ENCODE measurements at places on chromosomes 5 and 9. TPM values are rescaled to one million over a fixed set of nuclear protein-coding genes. Genes with fewer than 3 reads are reported as not detected.

KCNV2 gene
- polyA plus RNA-seq: not detected

SLC23A1 gene
- not detected for polyA plus RNA-seq

IFNA13 gene
- not detected for polyA plus RNA-seq

ARHGEF37 gene
- 0.42 TPM for polyA plus RNA-seq

PLGRKT gene
- 10.8 TPM for polyA plus RNA-seq

AK6 gene
- polyA plus RNA-seq: 34.4 TPM

UGT3A2 gene
- not detected for polyA plus RNA-seq

PRSS3 gene
- polyA plus RNA-seq: 7.7 TPM

GOLPH3 gene
- 41.3 TPM for polyA plus RNA-seq

KCTD16 gene
- 0.43 TPM for polyA plus RNA-seq

OR1J4 gene
- polyA plus RNA-seq: not detected

DNA sequence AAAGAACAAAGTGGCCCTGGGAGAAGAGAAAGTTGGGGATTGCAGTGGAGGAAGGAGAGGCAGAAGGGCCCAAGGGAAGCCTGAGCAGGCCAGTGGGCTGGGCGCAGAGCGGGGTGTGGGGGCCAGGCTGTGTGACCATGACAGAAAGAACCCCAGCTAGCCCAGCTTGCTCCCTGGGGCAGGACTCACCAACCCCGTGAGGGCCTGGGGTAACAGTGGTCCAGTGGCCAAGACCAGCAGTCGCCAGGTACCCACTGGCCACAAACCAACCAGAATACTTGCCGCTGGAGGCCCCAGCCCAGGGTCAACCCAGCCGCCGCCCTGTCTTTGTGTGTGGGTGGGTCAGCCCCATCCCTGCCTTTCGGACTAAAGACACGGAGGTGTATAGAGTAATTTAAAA is 146.5 kb downstream of the CACNA1B start:
- H3K4me1 ChIP-seq: no peaks in the 10 kb centered on the region
- no peaks in the 10 kb centered on the region for H3K36me3 ChIP-seq
- no peak overlapping the region for H3K4me3 ChIP-seq
- no peak for DNase-seq

DNA sequence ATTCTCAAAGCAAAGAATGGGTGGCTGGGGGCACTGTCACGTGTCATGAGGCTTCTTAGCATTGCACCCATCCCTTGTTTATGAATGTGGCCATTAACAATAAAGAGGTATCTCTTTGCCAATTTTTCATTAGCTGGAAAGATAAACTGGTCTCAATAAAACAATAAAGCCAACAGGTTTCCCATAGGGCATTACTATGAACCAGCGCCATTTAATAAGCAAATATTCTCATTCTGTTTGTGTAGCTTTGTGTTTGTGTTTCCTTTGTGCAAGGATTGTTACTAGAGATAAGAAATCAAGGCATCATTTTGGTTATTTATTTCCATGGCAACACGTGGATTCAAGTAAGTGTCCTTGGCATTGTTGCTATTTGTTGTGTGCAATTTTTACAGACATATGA is 37.6 kb upstream of the CAST start:
- H3K4me3 ChIP-seq: no peak overlapping the region
- H3K27me3 ChIP-seq: no peaks in the 10 kb centered on the region
- H3K4me1 ChIP-seq: peaks cover 17% of the 10 kb centered on the region

DNA sequence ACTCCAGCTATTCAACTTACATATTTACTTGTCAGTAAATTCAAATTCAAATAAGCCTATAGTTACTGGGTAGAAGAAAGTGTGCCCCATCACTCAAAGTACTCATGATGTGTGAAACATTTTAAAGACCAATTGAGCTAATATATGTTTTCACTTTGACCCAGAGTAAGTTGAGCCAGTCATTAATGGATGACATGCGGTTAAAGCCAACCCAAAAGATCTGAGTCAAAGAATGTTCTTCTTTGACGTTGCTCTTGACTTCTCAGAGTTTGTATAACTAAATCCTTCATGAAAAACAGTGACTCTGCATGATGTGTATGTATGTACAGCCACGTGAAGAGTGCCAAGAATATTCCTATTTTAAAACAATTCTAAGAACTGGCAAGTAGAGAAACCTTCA is 237.4 kb downstream of the NR2F1-AS1 start:
- no peaks in the 10 kb centered on the region for H3K4me1 ChIP-seq
- DNase-seq: peak; percentile 84
- no peak overlapping the region for H3K27ac ChIP-seq
- no peaks in the 10 kb centered on the region for H3K27me3 ChIP-seq
- H3K4me3 ChIP-seq: no peak overlapping the region

DNA sequence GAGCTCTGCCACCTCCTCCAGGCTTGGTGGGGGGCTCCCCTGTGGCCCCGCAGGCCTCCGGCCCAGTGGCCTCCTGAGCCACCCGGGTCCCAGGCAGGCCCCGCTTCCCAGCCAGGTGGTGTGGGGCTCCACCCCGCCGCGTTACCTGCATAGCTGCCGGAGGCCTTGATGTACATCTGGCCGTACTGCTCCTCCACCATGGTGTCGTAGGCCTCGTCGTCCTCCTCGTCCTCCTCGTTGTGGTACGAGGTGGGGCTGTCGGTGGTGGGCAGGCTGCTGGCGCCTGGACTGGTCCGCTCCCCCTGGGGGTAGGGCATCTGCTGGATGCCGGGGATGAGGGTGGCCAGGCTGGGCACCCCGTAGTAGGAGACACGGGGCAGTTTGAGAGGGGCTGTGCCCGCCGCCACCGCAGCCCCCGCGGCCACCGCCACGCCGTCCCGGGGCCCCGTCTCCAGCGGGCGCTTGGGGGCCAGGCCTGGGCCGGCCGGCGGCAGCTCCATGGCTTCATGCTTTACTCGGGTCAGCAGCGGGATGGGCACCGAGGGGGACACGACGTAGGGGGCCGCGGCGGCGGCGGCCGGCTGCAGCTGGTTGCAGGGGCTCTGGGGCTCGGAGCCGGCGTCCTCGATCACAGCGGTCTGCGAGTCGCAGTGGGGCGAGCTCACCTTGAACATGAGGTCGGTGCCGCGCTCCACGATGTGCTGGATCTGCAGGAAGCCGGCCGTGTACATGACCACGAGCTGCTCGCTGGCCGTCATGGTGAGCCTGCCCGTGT is 45.4 kb downstream of the NACC2 start:
- H3K27ac ChIP-seq: no peak overlapping the region
- peaks cover 26% of the 10 kb centered on the region for H3K4me1 ChIP-seq
- DNase-seq: no peak
- H3K36me3 ChIP-seq: peaks cover 23% of the 10 kb centered on the region
- no peak overlapping the region for H3K4me3 ChIP-seq

- no peaks in the 10 kb centered on the region for H3K36me3 ChIP-seq
- H3K27me3 ChIP-seq: no peaks in the 10 kb centered on the region
- no peaks in the 10 kb centered on the region for H3K4me1 ChIP-seq
- no peak for DNase-seq
- no peak overlapping the region for H3K4me3 ChIP-seq
These were observed 74.8 kb upstream of the FAM170A start for GRCh38 chr5:119554597-119554996.

DNA sequence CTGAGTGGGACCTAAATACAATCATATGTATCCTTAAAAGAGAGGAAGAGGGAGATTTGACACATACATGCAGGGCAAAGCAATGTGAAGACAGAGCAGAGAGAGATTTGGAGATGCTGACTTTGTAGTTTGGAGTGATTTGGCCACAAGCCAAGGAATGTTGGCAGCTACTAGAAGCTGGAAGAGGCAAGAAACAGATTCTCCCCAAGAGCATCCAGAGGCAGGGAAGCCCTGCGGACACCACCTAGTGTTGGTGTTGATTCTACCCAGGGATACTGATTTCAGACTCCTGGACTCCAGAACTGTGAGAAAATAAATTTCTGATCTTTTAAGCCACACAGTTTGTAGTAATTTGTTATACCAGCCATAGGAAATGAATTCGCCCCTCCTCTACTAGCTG is 64.9 kb upstream of the OSMR start:
- H3K27me3 ChIP-seq: peaks cover 8% of the 10 kb centered on the region
- peak; percentile 66 for DNase-seq
- H3K27ac ChIP-seq: no peak overlapping the region
- no peaks in the 10 kb centered on the region for H3K36me3 ChIP-seq
- peaks cover 10% of the 10 kb centered on the region for H3K4me1 ChIP-seq

GRCh38 chr5:75049456-75050351 is 2.7 kb downstream of the GCNT4 start:
- H3K4me1 ChIP-seq: peaks cover 20% of the 10 kb centered on the region
- peak; percentile 62 for DNase-seq
- H3K27me3 ChIP-seq: no peaks in the 10 kb centered on the region
- peaks cover 6% of the 10 kb centered on the region for H3K36me3 ChIP-seq
- H3K27ac ChIP-seq: no peak overlapping the region

DNA sequence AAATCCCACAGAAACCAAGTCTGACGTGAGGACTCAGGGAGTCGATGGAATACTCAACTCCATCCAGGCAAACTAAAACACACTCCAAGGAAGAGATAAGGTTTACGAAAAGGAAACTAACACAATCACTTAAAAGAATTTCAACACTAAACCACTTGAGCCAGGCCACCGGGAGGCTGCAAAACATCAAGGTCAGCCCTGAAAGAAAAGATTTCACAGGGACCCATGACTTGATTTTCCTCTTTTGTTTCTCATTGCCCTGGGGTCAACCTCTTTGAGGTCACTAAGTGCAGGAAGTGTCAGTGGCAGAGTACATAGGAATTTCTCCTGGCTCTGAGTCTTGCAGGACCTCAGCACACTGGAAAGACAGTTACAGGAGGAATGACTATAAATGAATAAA is 77.8 kb upstream of the TARS1 start:
- DNase-seq: peak; percentile 71
- H3K4me1 ChIP-seq: peaks cover 4% of the 10 kb centered on the region
- H3K27me3 ChIP-seq: no peaks in the 10 kb centered on the region
- H3K36me3 ChIP-seq: no peaks in the 10 kb centered on the region
- H3K4me3 ChIP-seq: no peak overlapping the region

DNA sequence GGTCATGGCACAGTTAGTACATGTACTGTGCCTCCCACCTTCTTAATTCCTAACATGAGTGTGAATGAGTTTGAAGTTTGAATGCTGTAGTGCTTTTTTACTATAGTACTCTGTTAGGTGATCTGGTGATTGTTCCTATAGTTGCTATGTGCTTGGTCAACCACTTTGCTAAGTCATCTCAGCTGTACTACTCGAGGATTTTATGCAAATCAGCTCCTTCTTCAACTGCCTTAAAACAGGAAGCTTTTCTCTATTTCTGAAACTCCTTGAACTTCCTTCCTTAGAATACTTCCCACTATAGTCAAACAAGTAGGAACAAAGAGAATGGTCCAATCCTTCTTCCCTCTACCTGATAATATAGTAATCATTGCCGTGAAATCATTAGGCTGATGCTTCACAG is 219.6 kb downstream of the CTNND2 start:
- H3K27ac ChIP-seq: no peak overlapping the region
- no peak for DNase-seq
- H3K4me3 ChIP-seq: no peak overlapping the region

GRCh38 chr9:69265891-69266290 is 59.1 kb upstream of the ENTREP1 start:
- no peaks in the 10 kb centered on the region for H3K36me3 ChIP-seq
- no peak overlapping the region for H3K27ac ChIP-seq
- no peaks in the 10 kb centered on the region for H3K27me3 ChIP-seq
- H3K4me3 ChIP-seq: no peak overlapping the region

DNA sequence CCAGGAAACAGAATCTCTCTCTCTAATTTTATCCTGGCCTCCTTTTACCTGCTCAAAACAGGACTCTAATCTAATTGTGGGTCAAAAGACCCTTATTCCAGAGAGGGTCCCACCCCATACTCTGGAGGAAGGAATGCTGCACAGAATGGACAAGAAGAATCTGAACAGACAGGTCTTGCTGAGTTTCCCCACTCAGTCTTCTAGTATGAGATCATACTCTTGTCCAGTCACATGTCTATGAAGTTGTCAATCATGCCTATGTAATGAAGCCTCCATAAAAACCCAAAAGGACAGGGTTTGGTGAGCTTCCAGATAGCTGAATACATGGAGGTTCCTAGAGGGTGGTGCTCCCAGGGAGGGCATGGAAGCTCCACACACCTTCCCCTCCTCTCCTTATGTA is 123.9 kb upstream of the FER start:
- H3K4me1 ChIP-seq: no peaks in the 10 kb centered on the region
- no peaks in the 10 kb centered on the region for H3K36me3 ChIP-seq
- no peak for DNase-seq
- no peaks in the 10 kb centered on the region for H3K27me3 ChIP-seq
- no peak overlapping the region for H3K27ac ChIP-seq

DNA sequence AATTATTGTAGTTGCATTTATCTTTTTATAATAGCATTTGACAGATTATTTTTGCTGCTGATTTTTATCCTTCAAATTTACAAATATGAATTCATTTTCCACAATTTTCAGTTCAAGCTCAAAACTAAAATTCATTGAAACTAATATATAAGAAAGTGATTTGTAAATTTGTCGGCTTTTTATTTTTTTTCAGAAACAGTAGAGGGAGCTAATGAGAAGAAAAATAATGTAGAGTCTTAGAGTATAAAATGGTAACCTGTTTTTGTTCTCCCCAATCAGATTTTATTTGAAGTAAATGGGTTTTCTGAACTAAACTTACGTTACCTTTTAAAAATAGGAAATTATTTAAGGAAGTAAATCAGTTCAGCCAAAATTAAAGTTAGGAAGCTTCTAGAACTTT is 19.2 kb downstream of the PRRC1 start:
- peaks cover 40% of the 10 kb centered on the region for H3K36me3 ChIP-seq
- H3K4me3 ChIP-seq: no peak overlapping the region
- H3K4me1 ChIP-seq: no peaks in the 10 kb centered on the region
- H3K27me3 ChIP-seq: no peaks in the 10 kb centered on the region

Measured in IMR-90 (cell line).